ENCODE measurements at places on chromosomes 3 and 15. TPM values are rescaled to one million over a fixed set of nuclear protein-coding genes. Genes with fewer than 3 reads are reported as not detected.

- peak; percentile 45 for DNase-seq
These were observed 2.4 kb downstream of the SLCO3A1 start for GRCh38 chr15:91855684-91856489.

DNA sequence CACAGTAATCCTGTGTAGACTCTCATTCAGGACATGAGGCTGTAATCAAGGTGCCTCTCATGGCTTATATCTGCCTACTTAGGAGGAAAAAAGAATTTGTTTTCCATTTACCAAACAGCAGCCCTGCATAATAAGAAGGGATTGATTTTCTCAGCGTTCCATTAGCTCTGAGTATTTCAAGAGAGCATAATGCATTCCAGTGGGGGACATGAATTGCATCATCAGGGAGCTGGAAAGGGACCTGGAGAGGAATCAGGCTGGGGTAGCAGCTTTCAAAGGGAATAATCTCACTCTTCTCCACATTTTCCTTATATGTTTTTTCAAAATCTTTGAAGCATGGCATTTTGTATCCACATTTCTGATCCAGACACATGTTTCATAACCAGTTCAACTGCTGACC lies 150.6 kb upstream of the ANKRD28 start:
- no peak for DNase-seq

DOCK3 gene
- polyA plus RNA-seq, result 0.05 TPM

GRCh38 chr3:156885761-156886160 lies 59.6 kb downstream of the LEKR1 start:
- DNase-seq, result no peak

GRCh38 chr15:80233581-80233980 lies 18.4 kb downstream of the CTXND1 start:
- no peak for DNase-seq

HYKK gene
- polyA plus RNA-seq, result 2.8 TPM

DNA sequence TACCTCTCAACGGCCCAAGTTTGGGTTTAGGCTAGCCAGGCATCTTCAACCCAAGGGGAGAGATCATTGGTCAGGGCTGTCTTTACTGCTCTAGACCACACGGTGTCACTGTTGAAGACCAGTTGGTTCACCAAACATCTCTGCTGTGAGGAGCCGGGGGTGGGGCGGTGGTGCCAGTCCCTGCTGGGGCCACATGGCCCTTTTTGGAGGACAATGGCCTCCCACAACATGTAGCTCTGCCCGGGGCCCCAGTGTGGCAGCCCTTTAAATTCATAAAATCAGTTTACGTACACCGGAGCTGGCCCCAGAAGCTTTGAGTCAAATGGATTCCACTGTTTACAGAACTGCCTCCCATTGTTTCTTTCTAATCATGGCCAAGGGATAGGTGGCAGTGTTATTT lies 19.1 kb upstream of the TM4SF18 start:
- DNase-seq, result peak; percentile 62

- no peak for DNase-seq
These were observed 8.8 kb upstream of the FAM107A start for GRCh38 chr3:58585994-58586393.

CLDN1 gene
- polyA plus RNA-seq, result 1.8 TPM

GRCh38 chr3:41192885-41193284 lies 6.4 kb upstream of the CTNNB1 start:
- DNase-seq, result no peak

DNA sequence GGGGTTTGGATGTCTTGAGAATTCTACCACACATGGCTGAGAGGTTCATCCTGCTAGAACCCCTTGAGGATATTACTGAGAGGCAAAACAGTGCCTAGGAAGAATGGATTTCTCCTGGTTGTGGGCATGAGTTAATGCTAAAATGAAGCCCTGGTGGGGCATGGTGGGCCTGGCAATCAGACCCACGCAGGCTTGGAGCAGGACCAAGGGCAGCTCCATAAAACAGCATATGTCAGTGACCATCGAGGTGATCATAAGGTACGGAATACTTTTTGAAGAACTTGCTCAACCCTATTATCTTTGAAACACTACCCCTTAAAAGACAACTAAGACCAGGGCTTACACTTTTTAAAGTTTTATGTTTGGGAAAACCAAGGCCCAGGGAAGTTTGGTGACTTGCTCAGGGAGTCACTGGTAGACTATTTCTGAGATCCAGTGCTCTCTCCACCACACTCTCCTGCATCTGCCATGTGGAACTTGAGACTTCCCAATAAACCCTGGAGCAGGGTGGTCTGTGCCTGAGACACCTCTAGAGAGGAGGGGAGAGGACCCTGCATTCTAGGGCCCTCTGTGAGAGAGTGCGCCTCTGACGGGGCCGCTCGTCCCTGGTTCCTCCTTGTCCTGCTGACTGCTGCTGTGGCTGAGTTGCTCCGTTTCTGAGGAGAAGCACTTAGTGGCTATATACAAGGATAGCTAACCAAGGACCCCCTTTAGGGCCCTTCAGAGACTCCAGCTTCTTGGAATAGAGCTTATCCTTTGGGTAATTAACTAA lies 28.0 kb upstream of the TIMP4 start:
- DNase-seq, result no peak

DNA sequence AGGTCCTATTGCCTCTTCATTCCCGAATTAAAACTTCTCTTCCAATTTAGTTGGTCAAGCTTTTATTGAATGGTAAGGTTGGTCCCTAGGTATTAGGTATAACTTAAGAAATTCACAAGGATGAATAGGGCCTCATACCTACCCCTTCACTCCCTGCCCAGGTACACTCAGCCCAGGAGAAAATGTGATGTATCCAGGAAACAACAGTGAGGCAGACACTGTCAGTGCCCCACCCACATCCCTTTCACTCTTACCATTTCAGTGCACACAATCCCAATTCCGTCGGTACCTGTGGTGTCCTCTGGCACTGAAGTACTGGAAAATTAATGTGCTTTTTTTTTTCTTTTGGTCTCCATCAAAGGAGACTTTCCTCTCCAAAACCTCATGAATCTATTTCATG lies 10.5 kb upstream of the C3orf49 start:
- DNase-seq, result no peak

Data from SK-N-SH (cell line).